ENCODE measurements at places on chromosomes 7 and 10. TPM values are rescaled to one million over a fixed set of nuclear protein-coding genes. Genes with fewer than 3 reads are reported as not detected.

DNA sequence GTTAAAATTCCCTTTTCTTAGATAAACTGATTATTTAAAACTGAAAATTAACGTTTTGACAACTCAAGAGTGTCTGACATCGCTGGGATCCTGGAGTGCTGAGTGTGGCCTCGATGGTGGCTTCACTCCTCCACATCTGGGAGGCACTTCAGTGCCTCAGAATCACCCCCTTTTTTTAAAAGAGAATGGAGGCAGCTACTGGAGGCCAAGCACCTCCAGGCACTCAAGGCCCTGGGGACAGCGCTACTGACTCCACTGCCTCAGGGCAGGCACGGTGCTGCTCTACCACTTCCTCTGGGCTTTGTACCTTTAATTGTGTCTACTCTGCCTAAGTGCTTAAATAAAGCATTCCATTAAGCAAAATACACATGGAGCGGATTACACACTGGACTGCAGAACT, 27.2 kb upstream of the NCAPG2 start:
- DNase-seq: no peak

DNA sequence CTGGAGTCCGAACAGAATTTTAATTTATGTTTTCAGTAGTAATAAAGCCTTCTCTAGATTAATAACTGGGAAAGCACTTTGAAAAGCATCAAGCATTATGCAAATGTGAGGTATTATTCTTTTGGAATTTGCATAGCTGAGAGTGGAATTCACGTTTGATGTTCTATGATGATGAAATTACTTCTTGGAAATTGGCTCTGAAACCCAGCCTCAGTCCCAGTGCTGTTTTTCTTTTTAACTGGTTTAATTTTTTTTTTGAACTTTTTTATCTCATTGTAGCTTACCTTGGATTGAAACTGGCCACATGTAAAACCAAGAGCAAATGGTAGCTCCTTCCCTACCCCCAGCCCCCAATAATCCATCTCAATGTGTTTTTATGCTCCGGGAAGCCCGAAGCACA, 1.2 kb downstream of the TBXAS1 start:
- DNase-seq: no peak

GRCh38 chr10:32417911-32418547, 27.9 kb upstream of the CCDC7 start:
- no peak for DNase-seq

- DNase-seq: no peak
Observed at GRCh38 chr7:115135769-115136410, 214.0 kb downstream of the MDFIC start.

DNA sequence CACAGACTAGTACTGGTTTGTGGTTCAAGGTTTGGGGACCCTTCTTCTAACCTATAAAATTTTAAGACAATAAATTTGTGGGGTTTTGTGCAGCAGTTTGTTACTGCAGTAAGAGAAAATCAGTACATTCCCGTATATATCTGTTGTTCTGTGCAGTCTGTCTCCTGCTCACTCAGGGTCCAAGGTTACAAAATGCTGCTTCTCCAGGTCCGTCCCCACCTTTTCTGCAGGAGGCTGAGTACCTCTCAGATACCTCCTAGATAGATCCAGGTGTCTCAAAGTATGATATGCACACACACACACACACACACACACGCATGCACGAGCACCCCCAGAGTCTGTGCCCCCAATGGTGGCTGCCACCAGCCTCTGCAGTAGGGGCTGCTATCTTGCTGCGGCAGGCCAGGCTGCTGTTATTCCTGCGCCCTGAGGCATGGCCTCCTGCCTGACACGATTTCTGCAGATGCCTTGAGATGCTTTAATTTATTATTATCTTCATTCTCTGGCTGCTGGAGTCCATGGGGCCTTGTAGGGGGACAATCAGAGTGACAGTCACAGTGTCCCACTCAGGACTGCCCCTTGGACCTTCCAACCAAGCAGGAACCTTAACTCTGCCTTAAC, 25.2 kb upstream of the ASL start:
- no peak for DNase-seq

DNA sequence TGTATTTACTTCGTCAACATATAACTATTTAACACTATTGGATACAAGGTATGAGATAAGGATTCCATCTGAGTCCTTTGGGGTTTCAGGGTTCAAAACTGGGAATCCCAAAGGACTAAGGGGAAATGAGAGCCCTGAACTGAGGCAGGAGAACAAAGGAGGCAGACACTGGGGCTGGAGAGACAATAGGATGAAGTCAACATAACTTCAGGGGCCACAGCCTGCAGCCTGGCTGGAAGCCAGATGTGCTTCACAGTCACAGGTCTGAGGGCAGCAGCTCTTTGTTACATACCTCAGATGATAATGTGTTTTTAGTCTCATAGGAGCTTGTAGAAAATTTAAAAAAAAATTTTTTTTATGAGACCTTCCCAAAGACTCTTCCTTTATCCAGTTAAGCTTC, 73.3 kb downstream of the NRF1 start:
- DNase-seq: no peak

DNA sequence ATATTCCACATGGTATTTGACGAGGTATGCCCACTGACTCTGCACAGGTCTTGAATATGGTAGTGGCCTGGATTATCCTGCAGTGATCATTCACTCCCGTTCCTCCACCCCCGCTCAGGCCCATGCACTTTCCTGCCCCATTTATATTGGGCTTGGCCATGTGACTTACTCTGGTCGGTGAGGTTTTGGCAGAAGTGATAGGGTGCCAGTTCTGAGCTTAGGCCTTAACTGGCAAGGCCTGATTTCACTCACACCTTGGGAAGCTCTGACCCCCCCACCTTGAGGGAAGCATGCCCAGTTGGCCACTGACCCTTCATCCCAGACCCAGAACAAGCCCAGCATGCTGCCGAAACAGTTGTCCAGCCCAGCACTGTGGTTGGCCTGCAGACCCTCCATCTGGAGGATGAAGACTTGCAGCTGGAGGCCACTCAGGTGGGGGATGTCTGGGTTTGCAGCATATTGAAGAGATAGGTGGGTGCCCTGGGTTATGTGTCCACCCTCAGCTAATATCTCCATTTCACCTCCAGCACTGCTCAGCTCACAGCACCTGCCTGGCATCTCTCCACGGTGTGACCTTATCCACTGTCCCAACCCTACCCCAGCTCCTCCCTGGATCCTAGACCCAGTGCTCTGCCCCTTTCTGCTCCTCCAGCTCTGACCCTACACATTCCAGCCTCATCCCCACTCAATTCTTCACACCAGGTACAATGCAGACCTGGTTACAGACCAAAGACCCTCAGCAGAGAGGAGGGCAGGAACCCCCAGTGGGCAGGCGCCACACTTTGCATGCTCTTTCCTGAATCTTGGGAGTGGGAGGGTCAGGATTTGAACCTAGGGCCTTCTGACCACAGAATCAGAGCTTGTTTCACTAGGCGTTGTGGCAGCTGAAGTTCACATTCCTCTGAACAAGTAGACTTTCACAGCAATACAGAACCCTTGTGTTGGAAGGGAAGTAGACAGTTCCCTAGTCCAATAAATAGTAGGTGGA, 138.1 kb upstream of the CHST15 start:
- no peak for DNase-seq

CH25H gene
- total RNA-seq: not detected

GATA3 gene
- 2.2 TPM for total RNA-seq

DUSP5 gene
- total RNA-seq: 5.7 TPM

OR6V1 gene
- total RNA-seq: not detected

All from hematopoietic multipotent progenitor cell (in vitro differentiated cells).